ENCODE measurements at places on chromosomes 5 and 9.

DNA sequence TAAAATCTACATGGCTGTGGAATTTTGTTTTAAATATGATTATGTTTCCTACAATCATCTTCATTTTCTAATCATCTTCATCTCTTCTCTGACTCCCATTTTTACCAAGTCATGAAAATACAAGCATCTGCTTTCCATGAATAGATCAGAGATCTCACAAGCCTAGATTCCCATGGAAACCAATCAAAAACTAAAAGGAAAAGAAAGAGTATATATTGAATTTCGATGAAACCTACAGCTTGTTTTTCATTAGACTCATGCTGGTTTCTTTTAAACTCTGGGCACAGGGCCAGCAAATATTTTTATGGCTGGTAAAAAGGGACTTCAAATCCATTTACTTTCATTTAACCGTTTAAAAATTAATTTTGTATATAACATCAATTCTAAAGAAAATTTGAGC, 51.2 kb downstream of the INVS start:
- no peaks in the 10 kb centered on the region for H3K4me1 ChIP-seq
- no peak for DNase-seq
- no peaks in the 10 kb centered on the region for H3K36me3 ChIP-seq
- no peaks in the 10 kb centered on the region for H3K27me3 ChIP-seq
- H3K4me3 ChIP-seq: no peak overlapping the region
- H3K27ac ChIP-seq: no peak overlapping the region

GRCh38 chr9:89842267-89842768, 237.5 kb downstream of the GADD45G start:
- no peaks in the 10 kb centered on the region for H3K27me3 ChIP-seq
- no peak for DNase-seq
- H3K4me3 ChIP-seq: no peak overlapping the region

GRCh38 chr5:143101725-143102386, 301.6 kb downstream of the NR3C1 start:
- peaks cover 8% of the 10 kb centered on the region for H3K4me1 ChIP-seq
- no peaks in the 10 kb centered on the region for H3K36me3 ChIP-seq
- no peak overlapping the region for H3K27ac ChIP-seq
- H3K4me3 ChIP-seq: no peak overlapping the region
- no peaks in the 10 kb centered on the region for H3K27me3 ChIP-seq
- DNase-seq: peak; percentile 7

DNA sequence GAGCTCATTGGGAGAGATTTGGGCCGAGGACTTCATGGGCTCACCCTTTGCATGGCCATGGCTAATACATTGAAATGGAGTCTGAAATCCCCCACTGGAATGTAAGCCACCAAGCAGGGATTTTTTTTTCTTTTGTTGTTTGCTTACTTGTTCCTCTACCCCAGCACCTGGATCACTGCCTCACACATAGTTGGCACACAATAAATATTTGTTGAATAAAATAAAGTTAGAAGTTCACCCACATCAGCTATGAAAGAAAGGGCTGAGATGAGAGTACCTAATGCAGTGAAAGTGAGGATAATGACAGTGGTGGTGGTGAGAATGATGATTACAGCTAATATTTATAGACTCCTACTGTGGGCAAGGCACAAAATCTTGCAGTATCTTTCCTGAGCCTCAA, 98.1 kb upstream of the ANXA1 start:
- DNase-seq: no peak
- no peak overlapping the region for H3K4me3 ChIP-seq
- H3K27ac ChIP-seq: no peak overlapping the region
- peaks cover 7% of the 10 kb centered on the region for H3K27me3 ChIP-seq
- no peaks in the 10 kb centered on the region for H3K36me3 ChIP-seq
- H3K4me1 ChIP-seq: no peaks in the 10 kb centered on the region

- DNase-seq: no peak
- H3K4me1 ChIP-seq: no peaks in the 10 kb centered on the region
- no peak overlapping the region for H3K27ac ChIP-seq
- H3K27me3 ChIP-seq: no peaks in the 10 kb centered on the region
- no peak overlapping the region for H3K4me3 ChIP-seq
Measured at GRCh38 chr9:126608551-126608950, 5.2 kb upstream of the LMX1B start.

GRCh38 chr5:179257176-179257682, 88.0 kb downstream of the ADAMTS2 start:
- H3K27me3 ChIP-seq: peaks cover 4% of the 10 kb centered on the region
- no peak overlapping the region for H3K27ac ChIP-seq
- DNase-seq: no peak
- no peaks in the 10 kb centered on the region for H3K4me1 ChIP-seq
- H3K36me3 ChIP-seq: no peaks in the 10 kb centered on the region
